ENCODE measurements at places on chromosomes 13 and 19. TPM values are rescaled to one million over a fixed set of nuclear protein-coding genes. Genes with fewer than 3 reads are reported as not detected.

Gene CACNG8
- total RNA-seq = not detected

Gene SLAIN1
- 0.59 TPM for total RNA-seq

Gene PTPRS
- 78.8 TPM for total RNA-seq

Gene LRRC25
- total RNA-seq = not detected

Gene SBSN
- total RNA-seq = 4.3 TPM

Gene PSG6
- not detected for total RNA-seq

Gene B3GNT8
- 1.1 TPM for total RNA-seq

Gene WDR88
- total RNA-seq = not detected

Gene UCHL3
- 65.8 TPM for total RNA-seq

Gene CEACAM1
- not detected for total RNA-seq

Gene C2CD4C
- total RNA-seq = 0.20 TPM

Gene ZNF100
- 3.7 TPM for total RNA-seq

Gene PALM3
- not detected for total RNA-seq

Gene FAM124A
- 1.4 TPM for total RNA-seq

Gene CGB1
- total RNA-seq = not detected

Gene MVB12A
- total RNA-seq = 45.7 TPM

Gene GRIN2D
- total RNA-seq = 0.78 TPM

Gene TNFSF13B
- total RNA-seq = 1.2 TPM
